ENCODE measurements at places on chromosomes 4 and X.
A peak's percentile ranks its signal among the peaks of the same experiment; 100 is the strongest.

DNA sequence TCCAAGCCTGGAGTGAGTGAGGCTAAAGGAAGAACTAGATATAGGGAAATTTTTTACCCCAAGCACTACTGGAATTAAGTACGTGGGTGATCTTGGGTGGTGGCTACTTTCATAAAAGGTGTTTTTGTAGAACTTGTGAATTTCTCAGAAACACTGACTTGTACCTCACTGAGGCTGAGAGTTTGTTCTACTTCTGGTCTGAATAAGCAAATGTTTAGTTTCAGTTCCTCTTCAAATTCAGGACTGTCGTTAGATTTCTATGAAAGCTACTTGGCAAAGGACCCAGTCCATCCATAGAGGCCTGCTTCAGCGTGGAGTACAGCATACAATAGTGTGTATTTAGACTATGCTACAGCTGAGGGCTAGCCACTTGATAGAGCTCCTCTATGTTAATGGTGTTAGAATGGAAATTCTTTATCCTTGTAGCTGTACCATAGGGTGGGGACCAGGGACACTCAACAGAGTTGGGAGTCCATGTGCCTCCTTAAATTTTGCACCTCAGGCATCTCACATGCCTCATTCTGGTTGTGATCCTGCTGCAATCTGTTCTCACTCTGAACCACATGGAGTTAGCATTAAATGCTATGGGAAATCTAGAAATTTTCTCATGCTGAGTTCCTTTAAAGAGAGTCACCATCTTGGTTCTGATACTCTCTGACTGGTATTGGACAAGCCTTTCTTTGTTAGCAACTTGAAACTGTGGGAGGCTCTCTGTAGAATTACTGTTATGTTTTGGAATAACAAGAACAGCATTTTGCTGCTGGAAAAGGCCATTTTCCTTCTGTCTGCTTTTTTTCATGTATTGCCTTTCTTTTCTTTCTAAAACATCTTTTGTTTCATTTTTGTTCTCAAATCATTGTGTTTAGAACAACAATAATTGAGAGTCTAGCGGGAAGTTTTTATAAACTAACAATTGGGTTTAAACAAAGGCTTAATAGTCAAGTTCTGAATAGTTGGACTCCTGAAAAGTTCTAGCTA lies 86.8 kb downstream of the PDGFRA start:
- DNase-seq: peak; percentile 4

GRCh38 chr4:130054908-130055307 lies 959.0 kb downstream of the C4orf33 start:
- DNase-seq: no peak

DNA sequence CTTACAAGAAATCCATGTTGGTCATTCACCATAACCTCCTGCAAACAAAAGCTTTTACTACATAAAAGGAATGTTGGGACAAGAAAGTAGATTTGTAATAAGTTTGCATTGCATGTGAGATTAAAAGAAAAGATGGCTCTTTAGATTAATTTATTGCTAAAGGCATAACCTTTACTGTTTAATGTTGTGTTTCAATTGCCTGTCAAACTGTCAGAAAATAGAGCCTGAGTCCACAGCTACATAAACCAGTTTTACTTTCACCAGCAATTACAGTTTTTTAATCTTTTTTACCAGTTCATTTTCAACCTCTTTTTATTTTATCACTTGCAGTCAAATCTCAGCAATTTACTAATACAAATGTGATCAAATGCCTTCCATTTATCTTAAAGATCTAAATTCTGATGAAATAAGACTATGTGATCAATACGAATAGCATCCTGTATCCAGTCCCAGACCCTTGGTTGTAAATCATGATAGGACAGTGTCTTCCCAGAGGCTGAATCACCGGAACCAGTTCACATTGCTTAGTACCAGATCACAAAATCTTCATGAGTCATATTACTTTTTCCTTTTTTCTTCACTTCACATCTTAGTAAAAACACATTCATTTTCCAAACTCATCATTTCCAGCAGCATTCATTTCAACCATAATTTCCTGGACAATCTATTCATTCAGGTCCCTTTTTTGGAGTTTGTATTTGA lies 95.4 kb upstream of the FRG1 start:
- no peak for DNase-seq

- no peak for DNase-seq
Observed at GRCh38 chr4:164423819-164424218, 330.1 kb upstream of the SMIM31 start.

GRCh38 chrX:22541926-22542325 lies 269.2 kb downstream of the CBLL2 start:
- DNase-seq: no peak

GRCh38 chrX:107205770-107206696 lies at the start of the genes DNAAF6 and NUP62CL:
Gene DNAAF6 (plus strand): TSS chrX:107206611. CDS start chrX:107212876, 6,265 bp downstream.
Gene NUP62CL (minus strand): TSS chrX:107206433. CDS start chrX:107175146, 31,287 bp downstream.
- DNase-seq: peak; percentile 84

DNA sequence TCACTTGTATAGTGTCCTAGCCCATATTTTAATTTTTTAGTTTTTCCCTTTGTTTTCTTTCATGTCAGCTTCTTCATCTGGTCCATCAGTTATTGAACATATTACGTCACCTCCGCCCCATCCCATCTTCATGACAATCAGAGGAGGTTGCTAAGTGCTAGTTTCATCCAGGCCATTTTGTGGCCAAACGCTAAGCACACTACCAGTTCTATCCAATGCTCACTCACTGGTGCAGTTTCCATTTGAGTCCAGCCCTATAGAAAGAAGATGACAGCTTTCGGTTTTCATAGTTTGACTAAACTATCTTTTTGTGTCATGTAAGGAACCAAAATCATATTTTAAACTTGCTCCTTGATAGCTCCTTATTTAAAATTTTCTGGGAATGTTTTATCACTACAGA lies 304.2 kb downstream of the TENM3 start:
- DNase-seq: no peak

DNA sequence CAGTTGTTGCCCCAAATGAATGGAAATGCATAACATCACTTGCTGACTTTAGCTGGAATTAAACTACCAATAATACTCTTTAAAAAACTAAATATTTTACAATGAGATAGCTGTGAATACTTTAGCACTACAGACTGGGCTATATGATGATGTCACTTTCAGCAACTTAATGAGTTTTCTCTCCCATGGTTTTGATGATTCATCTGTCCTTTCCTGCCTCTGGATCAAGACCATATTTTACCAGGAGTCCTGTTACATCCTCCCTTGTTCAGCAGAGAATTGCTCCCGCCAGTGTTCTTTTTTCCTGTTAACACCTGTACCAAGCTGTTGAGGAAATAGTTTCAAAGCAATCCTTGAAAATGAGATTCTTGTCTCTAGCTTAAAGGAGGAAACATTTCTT lies 543.0 kb downstream of the SPRY1 start:
- no peak for DNase-seq

- DNase-seq: no peak
Observed at GRCh38 chrX:22999696-23000223, at the start of gene DDX53. Gene DDX53 (plus strand): TSS chrX:22999960. CDS start chrX:23000058, 98 bp downstream.

DNA sequence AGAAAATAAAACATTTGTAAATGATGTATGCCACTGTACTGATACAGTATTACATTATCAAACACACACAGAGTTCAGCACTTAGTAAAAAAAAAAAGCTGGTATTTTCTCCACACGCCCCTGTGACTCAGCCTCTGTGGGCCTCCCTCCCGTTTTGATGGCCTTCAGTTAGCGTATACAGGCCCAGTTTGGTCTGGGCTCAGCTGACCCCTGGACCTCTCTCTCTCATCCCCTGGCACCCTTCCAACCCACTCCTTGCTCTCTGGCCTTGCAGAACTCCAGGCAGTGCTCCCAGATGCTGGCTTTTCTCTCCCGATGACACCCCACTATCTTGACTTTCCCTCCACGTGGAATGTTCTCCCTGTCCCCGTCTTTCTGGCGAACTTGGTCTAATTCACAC lies 89.0 kb upstream of the LIMCH1 start:
- DNase-seq: no peak

GRCh38 chrX:96861218-96861617 lies 22.5 kb upstream of the RPA4 start:
- DNase-seq: no peak

- DNase-seq: peak; percentile 46
Observed at GRCh38 chr4:88659055-88659889, 38.4 kb downstream of the NAP1L5 start.

- DNase-seq: no peak
Observed at GRCh38 chr4:75432683-75433082, 81.5 kb downstream of the RCHY1 start.

DNA sequence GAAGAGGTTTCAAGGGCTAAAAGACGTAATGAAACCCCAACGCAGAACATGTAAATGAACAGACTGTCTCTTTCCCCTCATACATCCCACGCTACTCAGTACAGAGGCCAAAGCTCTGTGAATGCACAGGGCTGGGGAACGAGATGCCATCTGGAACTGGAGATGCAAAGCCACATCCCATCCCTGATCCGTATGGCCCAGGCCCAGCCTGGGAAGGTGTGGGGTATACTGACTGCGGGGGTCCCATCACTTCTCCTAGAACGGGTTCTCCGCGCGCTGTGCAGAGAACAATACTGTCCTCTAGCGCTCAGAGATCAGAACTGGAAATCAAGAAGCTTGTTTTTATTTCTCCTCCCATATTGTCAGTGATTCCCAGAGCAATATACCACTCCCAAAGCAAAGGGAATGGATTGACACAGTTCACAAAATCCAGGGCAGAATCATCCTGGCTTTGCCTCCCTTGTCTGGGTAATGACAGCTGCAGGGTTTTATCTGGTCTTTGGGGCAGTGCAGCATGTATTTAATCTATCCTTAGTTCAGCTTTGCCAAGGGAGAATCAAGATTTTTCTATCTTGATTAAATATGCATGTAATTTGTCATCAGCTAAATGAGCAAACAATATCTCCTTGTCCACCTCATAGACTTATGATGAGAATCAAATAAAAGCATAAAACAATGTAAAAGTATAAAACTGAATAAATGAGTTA lies 47.3 kb upstream of the TLR3 start:
- DNase-seq: no peak

GRCh38 chr4:94897023-94897422 lies 139.3 kb downstream of the BMPR1B start:
- DNase-seq: no peak

- DNase-seq: no peak
Observed at GRCh38 chr4:81021142-81021944, 9.2 kb upstream of the BMP3 start.

DNA sequence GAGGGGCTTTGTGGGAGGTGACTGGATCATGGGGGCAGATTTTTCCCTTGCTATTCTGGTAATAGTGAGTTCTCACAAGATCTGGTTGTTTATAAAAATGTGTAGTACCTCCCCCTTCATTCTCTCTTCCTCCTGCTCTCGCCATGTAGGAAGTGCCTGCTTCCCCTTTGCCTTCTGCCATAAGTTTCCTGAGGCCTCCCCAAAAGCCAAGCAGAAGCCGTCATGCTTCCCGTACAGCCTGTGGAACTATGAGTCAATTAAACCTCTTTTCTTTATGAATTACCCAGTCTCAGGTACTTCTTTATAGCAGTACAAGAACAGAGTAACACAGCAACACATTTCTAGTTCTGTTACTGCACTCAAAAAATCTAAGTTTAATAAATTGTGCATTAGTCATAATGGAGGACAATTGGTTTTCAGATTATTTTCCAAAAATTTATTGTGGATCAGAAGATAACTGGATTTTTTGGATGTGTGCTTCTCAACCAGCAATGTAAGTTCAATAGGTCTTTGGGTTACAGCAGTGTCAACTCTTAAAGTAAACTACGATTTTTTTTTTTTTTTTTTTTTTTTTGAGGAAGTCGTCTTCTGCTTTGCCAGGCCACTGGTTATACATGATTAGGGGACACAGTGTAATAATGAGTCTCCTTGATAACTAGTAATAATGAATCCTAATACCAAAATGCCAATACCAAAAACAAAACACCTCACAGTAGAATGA lies 69.9 kb downstream of the CHIC2 start:
- DNase-seq: no peak

- DNase-seq: peak; percentile 58
Observed at GRCh38 chr4:173257732-173258717, 76.1 kb downstream of the HMGB2 start.

DNA sequence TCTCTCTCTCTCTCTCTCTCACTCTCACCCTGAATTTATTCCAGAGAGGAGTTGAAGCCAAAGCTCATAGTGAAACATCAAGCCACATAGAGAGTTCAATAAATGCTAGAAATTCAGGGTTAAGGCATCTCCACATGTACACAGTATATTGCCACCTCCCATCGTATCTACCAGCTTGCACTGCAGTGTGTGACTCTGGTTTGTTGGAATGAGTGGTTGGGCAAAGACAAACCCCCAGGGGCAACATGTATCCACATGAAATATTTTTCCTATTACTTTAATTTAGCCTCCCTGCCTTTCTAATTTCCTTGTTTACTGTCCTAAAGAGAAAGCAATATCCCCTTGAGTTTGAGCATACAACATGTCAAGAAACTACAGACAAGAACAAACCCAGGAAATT lies 247.3 kb downstream of the SPATA18 start:
- no peak for DNase-seq

- DNase-seq: no peak
Observed at GRCh38 chr4:173254646-173255045, 79.5 kb downstream of the HMGB2 start.

- no peak for DNase-seq
Observed at GRCh38 chr4:111404673-111405072, 740.6 kb upstream of the FAM241A start.

GRCh38 chr4:17072483-17072882 lies 174.0 kb upstream of the LDB2 start:
- DNase-seq: no peak

- DNase-seq: no peak
Observed at GRCh38 chr4:101262683-101263082, 84.6 kb downstream of the PPP3CA start.

GRCh38 chr4:6121276-6121850 lies 79.0 kb downstream of the JAKMIP1 start:
- no peak for DNase-seq

DNA sequence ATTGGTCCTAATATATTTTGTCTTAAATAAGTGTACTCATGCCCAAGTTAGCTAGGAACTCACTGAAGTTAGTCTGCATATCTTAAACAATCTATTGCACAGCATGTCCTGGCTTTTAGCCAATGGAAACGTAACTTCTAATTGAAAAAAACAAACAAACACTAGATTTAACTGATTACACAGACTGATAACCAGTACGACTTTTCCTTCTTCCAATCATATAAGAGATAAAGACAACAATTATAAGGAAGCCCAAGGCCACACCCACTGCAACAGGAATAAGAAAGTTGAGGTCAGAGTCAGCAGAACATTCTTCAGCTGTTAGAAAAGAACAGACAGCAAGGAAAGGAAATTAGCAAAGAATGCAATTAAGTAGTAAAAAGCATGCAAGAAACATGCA lies 40.8 kb downstream of the LAMP2 start:
- DNase-seq: peak; percentile 0

GRCh38 chr4:158682066-158682465 lies 10.0 kb downstream of the ETFDH start:
- DNase-seq: no peak

- no peak for DNase-seq
Observed at GRCh38 chr4:31929676-31930345, 1209.6 kb downstream of the PCDH7 start.

GRCh38 chr4:86657382-86657781 lies 63.3 kb downstream of the PTPN13 start:
- DNase-seq: no peak

- no peak for DNase-seq
Observed at GRCh38 chr4:104022226-104022625, 302.4 kb upstream of the TACR3 start.
